Renal cortex interstitium (tissue), 15 donors: ENCODE measurements at places on chromosomes 11 and 22.

DNA sequence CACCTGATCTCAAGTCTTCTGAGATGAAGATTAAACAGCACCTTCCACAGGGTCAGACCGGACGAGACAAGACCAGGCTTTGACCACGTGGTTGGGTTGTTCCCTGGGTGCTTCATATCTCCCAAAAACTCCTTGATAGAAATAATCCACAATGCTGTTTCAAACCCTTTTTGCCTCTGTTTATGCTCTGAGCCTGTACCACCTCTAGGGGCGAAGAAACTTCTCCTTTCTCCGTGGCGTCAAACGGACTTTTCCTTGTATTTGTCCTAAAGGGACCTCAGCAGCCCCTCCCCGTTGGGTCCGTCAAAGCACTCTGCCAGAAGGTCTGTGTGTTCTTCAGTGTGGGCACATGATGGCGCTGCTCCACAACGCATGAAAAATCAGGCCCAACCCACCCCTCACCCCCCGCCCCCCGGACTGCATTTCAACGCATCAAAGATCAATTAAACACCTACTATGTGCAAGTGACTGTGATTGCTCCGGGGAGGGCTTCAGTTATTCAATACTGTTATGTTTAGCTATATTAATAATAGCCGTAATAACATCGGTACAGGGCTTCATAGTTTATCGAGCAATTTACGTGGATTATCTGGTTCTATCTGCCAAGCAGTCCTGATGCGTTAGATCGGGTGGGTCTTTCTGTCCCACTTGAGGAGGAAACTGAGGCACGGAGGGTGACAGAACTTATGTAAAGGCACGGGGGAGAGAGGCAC, 17.3 kb upstream of the EIF3D start:
- DNase-seq: peak; percentile 32

DNA sequence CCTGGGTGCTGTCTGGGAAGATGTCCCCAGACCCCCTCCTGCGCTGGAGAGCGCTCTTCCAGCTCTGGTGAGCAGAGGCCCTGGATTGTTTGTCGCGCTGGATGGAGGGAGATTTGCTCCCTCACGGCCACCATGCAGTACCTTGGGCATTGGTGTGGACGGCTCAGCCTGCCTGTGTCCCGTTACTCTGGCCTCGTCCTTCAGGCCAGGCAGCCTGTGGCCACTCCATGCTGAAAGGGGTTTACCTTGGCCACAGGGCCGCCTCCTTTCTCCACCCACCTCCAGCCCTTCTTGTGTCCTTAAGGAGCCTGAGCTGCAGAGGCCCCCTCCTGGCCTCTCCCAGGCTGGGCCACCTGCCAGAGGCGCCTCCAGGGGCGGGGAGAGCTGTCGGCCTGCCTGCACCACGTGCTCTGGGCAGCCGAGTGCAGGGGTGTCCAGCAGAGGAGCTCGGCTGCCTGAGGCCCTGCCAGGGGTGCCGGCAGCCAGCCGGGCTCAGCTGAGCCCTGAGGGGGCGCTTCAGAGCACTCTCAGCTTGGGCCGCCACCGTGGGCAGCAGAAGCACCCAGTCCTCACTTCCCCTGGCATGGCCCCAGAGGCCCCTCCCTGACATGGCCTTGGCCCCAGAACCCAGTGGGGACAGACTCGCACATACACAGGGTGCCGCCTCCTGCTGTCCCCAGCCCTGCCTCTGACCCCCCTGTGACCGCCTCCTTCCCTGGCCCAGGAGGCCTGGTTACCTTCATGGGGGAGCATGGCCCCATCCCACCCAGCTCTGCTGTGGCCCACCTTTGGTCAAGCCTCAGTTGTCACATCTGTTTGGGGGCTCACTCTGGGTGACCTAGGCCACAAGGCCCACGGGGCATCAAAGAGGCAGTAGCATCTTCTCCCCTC, 3.4 kb downstream of the CCND1 start:
- peak; percentile 64 for DNase-seq

DNA sequence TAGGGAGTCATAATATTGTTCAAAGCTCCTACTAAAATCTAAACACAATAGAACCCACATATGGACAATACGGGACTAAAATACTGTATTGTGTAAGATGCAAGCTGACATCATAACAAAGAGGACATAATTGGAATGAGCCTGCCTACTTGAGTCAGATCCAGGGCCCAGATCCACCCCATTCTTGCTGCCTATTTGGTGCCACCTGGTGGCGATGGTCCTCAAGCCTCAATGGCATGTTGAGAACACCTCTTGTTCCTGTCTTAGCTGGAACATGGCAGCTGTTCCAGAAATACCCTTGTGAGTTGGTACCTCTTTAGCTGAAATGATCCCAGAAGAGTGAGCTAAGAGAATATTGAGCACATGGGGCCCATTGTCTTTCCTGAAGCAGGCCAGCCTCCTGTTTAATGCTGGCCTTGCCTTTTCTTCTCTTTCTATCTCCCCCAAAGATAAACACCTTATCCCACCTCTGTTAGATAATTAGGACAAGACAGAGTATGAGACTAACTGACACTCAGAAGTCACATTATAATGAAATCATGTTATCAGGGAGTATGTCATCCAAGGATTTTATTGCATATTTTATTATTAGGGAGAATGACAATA, 680.9 kb upstream of the ANO5 start:
- DNase-seq: peak; percentile 30

DNA sequence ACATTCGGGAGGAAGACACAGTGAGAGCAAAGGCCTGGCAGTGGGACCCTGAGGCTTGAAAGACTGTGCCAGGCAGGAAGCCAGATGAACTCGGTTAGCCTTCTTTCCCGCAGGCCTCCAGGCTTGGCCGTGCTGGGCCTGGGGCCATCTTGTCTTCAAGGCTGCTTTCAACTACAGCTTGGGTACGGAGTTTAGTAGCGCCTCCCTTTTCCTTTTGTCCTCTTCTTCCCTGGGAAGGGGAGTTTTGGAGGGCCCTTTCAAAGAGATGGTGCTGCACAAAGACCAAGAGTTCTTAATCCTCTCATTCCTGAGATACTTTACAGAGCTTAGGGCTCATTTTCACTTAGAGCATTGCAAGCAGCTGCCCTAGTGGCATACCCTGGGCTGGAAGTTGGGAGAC, 87.5 kb downstream of the TP53I11 start:
- DNase-seq: no peak

- peak; percentile 60 for DNase-seq
Observed at GRCh38 chr11:125874556-125875124, 12.8 kb upstream of the HYLS1 start.

DNA sequence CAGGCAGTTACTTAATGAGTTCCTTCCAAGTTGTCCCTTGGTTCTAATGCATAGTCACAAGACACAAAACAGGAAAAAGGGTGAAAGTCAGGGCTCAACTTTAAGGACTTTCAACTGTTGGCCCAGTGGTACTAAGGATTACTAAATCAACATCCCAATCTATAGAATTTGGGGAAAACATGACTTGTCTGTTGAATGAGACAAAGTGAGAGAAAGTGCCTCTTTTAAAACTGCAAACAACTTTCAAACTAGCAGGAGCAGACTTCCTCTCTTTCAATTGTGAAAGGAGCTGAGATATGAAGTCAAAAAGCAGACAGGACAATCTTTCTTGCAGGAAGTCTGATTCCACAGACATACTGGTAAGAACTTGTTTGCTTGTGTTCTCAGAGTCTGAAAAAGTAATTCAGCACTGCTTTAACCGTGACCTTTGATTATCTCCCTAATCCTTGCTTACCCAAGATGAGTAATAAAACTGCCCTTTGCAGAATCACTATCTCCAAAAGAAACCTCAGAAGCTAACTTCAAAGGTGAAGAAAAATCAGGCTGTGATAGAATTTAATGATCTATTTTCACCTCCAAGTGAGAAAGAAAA, 960.7 kb upstream of the RAG2 start:
- DNase-seq: no peak

GRCh38 chr11:75237050-75237449, 3.5 kb upstream of the TPBGL start:
- DNase-seq: no peak

DNA sequence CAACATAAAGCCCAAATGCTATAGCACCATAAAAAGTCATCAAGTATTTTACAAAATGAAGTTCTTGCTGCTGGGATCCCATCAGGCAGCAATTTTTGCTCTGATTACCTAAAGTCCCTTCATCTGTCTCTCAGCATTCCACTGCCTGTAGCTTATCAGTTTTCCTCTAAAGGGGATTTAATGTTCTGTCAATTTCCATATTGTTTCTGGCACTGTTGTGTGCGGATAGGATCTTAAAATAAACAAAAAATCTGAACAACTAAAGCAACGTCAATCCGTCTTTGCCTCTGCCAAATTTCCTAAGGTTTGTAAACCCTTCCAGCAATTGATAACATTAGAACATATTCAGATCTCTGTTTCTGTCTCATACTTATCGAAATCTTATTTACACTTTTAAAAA, 1126.3 kb upstream of the RAG2 start:
- no peak for DNase-seq

GRCh38 chr11:1771700-1772099, 8.0 kb upstream of the CTSD start:
- no peak for DNase-seq

DNA sequence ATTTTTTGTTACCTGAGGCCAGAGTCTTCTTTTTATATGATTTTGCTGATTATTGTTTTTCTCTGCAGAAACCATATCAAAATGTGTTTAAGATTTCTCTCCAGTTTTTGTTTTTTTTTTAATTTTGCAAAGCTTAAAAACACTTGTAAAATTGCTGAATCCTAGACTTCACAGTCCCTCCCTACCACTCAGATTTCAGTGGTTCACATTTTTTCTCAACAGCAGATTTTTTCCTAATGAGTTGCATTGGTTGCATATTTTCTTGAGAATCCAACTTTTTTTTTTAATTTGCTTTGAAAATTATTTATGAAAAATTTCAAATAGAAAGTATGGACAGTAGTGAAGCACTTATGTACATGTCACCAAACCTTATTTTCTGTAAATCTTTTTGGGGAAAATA, 5.8 kb downstream of the ARL14EP start:
- no peak for DNase-seq

- no peak for DNase-seq
Observed at GRCh38 chr22:39985383-39986035, 9.2 kb upstream of the FAM83F start.

DNA sequence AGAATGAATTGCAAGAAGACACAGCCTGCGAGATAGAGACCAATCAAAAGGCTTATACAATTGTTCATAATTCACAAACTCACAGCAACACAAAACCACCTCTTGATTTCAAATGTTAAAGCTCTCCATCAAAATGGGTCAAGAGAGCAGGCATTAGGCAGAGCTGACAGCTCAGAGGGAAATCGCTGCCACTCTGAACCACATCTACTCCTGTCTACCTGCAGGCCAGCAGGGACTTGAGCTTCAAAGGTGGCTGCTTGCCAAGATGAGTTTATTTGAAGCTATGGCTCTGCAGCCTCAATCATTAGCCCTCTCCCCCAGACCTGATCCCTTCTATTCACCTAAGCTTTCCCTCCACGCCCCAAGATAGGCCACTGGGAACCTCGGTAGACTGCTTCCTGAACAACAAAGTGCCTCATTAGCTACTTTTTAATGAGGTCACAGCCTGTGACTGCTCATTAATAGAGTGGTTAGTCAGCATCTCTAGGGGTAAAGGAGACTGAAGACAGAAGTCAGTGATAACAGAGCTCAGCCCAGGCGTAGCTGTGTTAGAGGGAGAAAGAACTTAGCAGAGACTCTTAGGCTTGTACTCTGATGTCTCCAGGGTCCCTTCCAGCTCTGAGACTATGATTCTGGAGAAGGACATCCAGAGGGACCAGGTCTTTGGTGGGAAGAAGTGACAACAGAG, 21.2 kb upstream of the OR10A5 start:
- no peak for DNase-seq

GRCh38 chr11:133895551-133895950, 50.2 kb upstream of the SPATA19 start:
- DNase-seq: no peak

GRCh38 chr11:75311858-75312288, 39.6 kb downstream of the ARRB1 start:
- DNase-seq: no peak

DNA sequence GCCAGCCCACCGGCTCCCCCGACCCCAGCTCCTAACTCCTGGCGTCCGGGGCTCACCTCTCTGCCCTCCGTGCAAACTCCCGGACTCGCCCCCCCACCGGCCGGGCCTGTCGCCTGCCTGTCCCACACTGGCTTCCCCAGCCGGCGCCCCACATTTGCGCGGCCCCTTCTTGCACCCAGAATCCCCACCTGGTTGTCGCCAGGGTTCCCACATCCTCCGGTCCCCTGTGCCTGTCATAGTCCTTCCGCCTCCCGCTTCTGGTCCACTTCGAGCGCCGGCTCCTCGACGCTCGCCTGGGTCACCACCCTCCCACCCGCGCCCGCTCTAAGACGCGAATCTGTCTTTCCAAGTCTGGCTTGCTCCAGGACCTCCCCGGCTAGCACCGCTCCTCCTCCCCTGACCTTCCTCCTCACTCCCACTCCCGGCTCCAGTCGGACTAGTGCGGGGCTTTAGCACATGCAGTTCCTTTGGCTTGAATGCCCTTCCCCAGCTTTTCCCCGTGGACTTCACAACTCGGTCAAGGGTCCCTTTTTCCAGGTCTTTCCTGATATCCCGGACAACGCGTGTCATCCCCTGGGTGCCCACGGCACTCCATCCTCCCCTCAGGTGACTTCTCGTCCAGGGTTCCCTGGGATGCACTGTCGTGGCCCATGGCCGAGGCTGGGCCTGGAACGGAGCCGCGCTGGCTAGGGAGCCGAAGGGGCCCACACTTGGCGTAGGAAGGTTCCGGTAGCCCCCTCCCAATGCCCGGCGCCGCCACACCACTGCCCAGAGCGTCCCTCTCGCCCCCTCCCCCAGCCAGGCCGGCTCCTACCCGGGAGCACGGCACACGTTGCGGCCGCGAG, 635 bp downstream of the SCARF2 start:
- no peak for DNase-seq

GRCh38 chr11:66561178-66561974, 7.0 kb downstream of the CTSF start:
- no peak for DNase-seq

DNA sequence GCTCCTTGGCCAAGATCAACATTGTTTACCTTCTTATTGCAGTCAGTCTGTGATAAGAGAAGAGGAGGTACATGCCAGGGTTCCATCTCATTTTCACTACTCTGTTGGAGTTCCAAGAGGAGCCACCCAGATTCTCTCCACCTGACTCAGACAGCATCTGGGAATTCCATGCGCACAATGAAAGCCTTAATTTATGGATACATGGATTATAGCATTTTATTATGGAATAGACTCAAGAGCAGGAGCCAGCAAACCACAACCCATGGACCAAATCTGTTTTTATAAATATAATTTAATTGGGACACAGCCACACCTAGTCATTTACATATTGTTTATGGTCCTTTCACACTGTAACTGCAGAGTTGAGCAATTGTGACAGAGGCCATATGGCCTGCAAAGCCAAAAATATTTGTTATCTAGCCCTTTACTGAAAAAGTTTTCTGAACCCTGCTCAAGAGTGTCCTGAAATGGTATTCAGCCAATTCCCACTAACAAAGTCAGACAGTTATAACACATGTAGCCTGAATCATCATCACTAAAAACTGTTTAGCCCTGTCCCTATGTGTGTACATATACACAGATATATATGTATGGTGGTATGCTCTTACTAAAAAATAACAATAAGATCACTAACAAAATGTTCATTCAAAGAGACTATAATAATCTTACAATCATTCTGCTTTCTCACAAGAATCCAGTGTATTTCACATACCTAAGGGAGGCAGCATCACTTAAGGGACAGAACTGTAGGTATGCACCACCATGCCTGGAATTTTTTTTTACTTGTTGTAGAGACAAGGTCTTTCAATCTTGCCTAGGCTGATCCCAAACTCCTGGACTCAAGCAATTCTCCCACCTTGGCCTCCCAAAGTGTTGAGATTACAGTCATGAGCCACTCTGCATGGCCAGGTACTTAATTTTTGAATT, 104.5 kb upstream of the TEAD1 start:
- DNase-seq: no peak
